ENCODE measurements at places on chromosomes 13 and 19. TPM values are rescaled to one million over a fixed set of nuclear protein-coding genes. Genes with fewer than 3 reads are reported as not detected.
A peak's percentile ranks its signal among the peaks of the same experiment; 100 is the strongest.

Gene ZNF175
- 8.4 TPM for total RNA-seq

- no peak overlapping the region for H3K27ac ChIP-seq
- no peak overlapping the region for H3K4me3 ChIP-seq
- H3K27me3 ChIP-seq, result peaks cover 3% of the 10 kb centered on the region
Observed at GRCh38 chr13:25864116-25864515, 187.7 kb downstream of the SHISA2 start.

- H3K4me1 ChIP-seq, result peaks cover 5% of the 10 kb centered on the region
- H3K27me3 ChIP-seq, result peaks cover 3% of the 10 kb centered on the region
- H3K36me3 ChIP-seq, result no peaks in the 10 kb centered on the region
- H3K27ac ChIP-seq, result no peak overlapping the region
Observed at GRCh38 chr13:30502237-30502636, 36.5 kb upstream of the HMGB1 start.

DNA sequence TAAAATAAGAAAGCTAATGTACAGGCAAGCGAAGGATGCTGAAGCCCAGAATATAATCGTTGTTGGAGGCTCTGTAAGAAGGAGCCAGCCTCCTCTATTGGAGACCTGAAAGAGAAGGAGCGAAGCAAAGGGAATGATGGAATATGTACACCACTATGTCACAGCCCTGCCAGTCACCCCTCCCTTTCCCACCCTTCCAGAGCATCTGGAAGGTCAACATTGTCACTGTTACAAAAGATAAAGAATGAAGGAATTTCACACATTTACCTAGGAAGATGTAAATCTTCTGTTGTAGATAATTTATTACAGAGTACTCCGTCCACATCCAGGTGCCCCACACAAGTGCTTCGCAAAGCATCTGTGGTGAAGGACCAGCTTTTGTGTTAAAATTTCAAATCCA, 39.7 kb upstream of the SACS start:
- no peaks in the 10 kb centered on the region for H3K36me3 ChIP-seq
- no peak overlapping the region for H3K27ac ChIP-seq
- H3K4me3 ChIP-seq, result no peak overlapping the region
- H3K4me1 ChIP-seq, result no peaks in the 10 kb centered on the region

- DNase-seq, result no peak
- H3K4me1 ChIP-seq, result peaks cover 29% of the 10 kb centered on the region
- no peak overlapping the region for H3K4me3 ChIP-seq
Observed at GRCh38 chr19:18593367-18594095, 4.9 kb downstream of the REX1BD start.

- H3K4me3 ChIP-seq, result no peak overlapping the region
- DNase-seq, result no peak
- no peaks in the 10 kb centered on the region for H3K36me3 ChIP-seq
- H3K4me1 ChIP-seq, result peaks cover 17% of the 10 kb centered on the region
- H3K27ac ChIP-seq, result no peak overlapping the region
- H3K27me3 ChIP-seq, result no peaks in the 10 kb centered on the region
Observed at GRCh38 chr19:18659281-18660050, 22.6 kb downstream of the KLHL26 start.

Gene ATXN8OS
- not detected for total RNA-seq

DNA sequence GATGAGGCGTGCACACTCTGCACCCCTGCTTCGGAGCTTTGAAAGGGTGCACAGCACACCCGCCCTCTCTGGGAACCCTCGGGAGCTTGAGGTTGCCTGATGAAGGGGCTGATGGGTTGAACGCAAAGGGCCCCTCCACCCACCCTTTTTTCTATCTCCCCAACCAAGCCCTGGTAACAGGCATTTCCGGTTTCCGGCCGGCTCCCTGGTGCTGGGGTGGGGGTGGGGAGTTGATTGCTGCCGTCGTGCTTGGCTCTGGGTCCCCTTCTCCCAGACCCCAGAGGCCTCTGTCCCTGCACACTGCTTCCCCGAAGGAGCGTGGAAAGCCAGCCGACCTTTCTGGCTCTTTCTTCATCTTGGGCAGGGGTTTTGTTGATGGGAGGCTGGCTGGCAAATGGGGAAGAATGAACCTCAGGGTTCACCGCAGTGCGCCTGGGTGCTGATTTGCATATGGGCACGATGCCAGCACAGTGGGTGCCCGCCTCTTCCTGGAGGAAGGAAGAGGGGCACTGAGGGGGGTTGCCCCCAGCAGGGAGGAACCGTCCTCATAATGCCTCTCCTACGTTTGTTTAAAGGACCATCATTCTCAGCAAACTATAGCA, 29.1 kb downstream of the VAV1 start:
- no peaks in the 10 kb centered on the region for H3K27me3 ChIP-seq
- H3K4me1 ChIP-seq, result peaks cover 60% of the 10 kb centered on the region
- DNase-seq, result peak; percentile 91
- peak overlapping the region; percentile 97 for H3K27ac ChIP-seq
- H3K4me3 ChIP-seq, result peak overlapping the region; percentile 84
- peaks cover 53% of the 10 kb centered on the region for H3K36me3 ChIP-seq
